ENCODE measurements at places on chromosomes 1 and 21.

- DNase-seq = no peak
Observed at GRCh38 chr21:35237287-35237686, 188.2 kb upstream of the RUNX1 start.

GRCh38 chr1:218247339-218247738 is 37.8 kb upstream of the RRP15 start:
- no peak for DNase-seq

- no peak for DNase-seq
Observed at GRCh38 chr1:202575918-202576653, 134.2 kb downstream of the SYT2 start.

DNA sequence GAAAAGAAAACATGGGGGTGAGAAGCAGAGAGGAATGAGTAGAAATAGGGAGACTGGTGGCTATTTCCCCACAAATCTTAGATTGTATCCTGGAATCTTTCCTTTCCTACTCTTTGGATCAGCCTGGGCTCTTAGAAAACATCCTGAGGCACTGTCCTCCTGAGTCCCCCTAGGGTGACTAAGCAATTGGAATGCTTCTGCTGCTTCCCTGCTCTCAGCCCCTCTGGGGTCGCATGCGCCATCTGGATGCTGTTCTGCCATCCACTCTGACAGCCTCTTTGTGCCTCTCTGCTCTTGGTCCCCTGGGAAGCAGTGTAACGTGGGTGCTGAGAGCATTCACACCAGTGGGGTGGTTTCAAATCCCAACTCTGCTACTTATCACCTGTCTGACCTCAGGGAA is 443.0 kb downstream of the SIPA1L2 start:
- DNase-seq = no peak

GRCh38 chr1:112855152-112855828 is 100.7 kb downstream of the SLC16A1 start:
- DNase-seq = no peak

DNA sequence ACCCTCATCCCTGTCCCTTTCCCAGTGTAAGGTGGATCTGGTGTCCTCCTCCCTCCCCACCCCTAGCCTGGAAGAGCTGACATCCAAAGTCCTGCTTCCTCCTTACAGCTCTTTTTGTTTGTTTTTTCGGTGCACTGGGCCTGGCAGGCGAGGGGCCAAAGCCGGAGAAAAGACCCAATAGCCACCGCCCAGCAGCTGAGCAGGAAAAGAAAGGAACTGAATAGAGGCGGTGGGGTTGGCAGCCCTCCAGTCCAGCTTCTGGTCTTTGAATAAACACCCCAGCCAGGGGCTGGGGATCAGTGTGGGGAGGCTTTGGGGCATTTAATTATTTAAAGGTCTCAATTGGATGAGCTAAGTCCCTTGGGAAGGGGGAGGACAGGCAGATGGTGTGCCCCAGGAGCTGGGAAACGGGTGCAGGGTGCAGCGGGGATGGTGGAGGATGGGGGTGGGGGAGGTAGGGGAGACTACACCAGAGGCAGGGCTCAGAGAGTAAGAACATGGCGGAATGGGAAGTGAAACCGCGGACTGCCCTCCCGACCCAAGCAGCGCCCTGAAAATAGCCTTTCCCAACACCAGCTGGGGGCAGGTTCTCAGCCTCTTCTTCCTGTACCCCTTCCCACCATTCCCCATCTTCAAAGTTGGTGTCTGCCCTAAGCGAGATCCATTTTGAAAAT is 20.2 kb downstream of the BTG2 start:
- DNase-seq = peak; percentile 92

- no peak for DNase-seq
Observed at GRCh38 chr1:167130829-167131510, 37.1 kb downstream of the STYXL2 start.

DNA sequence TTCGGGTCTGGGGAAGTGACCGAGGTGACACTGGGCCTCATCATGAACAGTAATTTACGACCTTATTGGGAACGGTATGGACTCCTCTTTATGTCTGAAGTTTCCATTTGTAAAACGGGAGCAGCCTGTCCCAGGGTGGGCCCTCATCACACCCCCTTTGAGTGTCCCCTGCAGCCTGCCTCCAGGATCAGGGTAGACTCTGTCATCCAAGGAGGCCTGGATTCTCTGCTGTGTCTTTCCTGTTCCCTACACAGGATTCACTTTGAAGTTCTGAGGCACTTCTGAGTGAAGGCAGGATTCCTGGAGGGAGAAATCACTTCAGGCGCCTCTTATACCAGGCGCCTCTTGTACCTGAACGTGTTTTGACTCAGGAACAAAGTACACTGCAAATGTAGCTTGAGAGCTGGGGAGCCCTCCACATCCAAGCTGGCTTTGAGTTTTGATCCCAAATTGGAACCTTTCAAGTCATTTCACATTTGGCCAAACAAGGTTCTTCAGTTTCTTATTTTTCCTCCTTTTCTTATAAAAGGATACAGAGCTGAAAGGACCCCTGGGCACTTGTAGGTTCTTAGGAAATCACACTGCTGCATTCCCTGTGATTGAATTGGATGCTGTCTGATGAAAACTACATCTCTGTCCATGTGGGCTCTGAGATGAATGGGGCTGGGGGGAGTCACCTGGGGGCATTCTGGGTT is 106.0 kb downstream of the SUSD4 start:
- no peak for DNase-seq

GRCh38 chr1:108200687-108201051 is 526 bp upstream of the SLC25A24 start:
- peak; percentile 53 for DNase-seq

DNA sequence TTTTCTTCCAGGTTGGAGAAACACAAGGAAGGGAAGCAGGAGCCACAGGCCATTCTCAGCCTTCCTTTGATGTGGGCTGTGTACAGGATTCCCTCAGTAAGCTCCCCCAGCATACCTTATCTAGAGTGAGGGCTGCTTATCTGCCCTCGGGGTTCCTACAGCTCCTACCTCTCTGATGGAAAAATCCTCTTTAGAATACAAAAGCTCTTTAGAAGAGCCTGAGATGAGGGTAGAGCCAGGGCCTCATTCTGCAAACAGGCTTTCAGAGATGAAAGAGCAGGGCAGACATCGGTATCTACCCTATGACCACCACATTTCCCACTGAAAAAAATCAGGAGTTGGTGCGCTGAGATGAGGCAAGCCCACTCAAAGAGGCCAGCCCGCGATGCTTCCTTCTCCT is 85.1 kb downstream of the PLPP3 start:
- DNase-seq = no peak

DNA sequence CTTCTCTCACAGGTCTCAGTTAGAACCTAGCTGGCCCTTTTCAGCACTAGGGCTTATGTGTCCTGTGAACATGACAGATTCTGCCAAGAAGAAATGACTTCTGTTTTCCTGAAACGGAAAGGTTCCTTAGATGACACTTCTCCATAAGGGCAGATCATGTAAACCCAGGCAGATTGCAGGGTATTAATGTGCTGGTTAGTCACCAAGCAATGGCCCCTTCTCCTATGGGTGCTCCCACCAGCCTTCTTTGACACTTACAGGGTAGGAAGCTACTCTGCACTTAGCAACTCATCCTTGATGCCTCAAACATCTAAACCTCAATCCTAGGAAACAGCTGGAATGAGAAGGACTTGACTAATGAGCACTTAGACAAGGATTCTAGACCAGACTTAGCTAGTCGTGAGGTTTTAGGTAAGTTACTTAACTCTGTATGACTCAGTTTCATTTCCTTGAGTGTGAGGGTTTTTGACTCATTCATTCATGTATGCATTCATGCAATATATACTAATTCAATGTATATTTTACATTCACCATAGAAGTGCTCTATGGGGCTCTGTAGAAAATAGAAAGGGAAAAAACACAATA is 74.1 kb upstream of the PLXNA2 start:
- DNase-seq = no peak

DNA sequence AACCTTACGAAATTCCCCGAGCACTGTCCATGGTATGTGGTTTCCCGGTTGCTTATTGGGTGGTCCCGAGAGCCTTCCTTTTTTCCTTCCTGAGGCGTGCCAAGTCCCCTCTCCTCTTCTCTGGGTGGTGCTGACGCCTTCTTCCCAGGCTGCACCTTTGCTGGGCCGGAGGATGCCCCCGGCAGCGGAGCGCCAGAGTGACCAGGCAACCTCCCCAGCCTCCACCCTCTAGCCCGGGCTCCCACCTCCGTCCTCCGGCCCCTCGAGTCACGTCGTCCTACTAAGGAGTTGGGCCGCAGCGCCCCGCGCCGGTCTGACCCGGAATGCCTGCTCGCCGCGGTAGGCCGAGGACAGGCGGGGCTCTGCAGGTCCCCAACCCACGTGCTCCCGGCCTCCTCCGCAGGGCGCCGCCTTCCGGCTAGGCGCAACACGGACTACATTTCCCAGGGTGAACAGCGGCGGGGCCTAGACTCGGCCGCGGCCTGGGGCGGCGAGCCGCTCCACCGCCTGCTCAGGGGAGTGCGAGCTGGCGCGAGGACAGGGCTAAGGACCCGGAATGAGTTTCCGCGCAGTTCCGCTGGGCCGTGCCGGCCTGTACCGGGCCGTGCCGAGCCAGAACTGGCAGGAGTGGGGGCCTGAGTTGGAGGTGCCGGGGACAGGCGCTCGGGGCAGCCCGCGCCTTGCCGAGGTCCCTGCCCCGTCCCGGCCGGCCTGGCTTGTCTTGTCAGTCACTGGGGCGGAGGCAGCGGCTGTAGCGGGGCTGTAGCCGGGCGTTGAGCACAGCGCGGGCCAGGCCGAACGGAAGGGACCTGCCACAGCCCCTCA is at the start of gene IPO13:
IPO13 (plus strand) TSS at position 715 of the 825 bp plus-strand sequence. CDS start 651 bp downstream, outside the sequence.
- DNase-seq = peak; percentile 95

DNA sequence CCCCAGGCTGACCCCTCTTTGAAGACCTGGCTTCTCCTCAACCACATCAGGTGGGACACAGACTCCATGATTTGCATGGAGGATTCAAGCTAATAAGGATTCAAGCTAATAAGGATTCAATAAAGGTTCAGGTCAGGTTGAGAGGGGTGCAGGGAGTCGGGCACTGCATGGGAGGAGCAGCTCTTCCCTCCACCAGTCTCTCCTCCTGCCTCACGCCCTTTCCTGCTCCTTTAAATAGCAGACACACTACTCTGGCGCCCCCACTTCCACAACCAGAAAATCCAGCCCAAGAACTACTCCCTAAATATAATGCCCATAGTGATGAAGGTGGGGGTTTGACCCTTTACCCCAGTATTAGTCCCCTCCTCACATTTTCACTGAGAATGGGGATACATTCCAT is 7.1 kb downstream of the MEX3A start:
- no peak for DNase-seq

- no peak for DNase-seq
Observed at GRCh38 chr1:170377896-170378634, 153.9 kb upstream of the GORAB start.

GRCh38 chr1:92791487-92792066 is 6.7 kb upstream of the EVI5 start:
- DNase-seq = peak; percentile 51

GRCh38 chr1:233269656-233270055 is 25.9 kb downstream of the PCNX2 start:
- DNase-seq = no peak
